WTC11 (cell line): ENCODE measurements at places on chromosomes 7 and 10.

DNA sequence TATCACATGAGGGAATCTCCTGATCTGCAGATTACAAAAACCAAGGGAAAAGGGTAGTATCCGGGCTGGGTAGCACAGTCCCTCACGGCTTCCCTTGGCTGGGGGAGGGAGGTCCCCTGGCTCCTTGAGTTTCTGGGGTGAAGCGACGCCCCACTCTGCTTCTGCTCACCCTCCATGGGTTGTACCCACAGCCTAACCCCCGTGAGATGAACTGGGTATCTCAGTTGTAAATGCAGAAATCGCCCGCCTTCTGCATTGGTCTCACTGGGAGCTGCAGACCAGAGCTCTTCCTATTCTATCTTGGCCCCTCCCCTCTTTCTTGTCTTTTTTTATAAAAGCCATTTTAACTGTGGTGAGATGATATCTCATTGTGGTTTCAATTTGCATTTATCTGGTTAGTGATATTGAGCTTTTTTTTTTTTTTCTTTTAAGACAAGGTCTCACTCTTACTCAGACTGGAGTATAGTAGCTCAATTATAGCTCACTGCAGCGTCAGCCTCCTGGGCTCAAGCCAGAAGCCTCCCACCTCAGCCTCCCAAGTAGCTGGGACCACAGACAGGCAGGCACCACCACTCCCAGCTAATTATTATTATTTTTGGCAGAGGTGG lies 87.8 kb downstream of the ABCC2 start:
- no peak for DNase-seq

DNA sequence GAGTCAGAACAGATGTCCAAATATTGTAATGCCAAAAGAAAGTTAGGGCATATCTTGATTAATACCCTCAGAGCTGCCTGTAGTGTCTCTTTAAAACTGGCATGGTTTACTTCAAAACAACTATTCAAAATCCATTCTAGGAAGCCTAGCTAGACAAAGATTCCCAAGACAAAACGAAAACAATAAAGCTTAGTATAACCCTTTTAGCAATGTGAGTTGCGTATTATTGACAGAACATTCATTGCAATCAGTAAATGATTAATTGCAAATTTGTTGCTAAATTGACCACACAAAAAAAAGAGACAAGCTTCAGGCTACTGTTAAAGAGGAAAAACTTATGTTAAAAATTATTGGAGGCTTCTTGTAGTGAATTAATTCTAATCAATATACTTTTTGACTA lies 406.9 kb downstream of the DGKB start:
- no peak for DNase-seq

DNA sequence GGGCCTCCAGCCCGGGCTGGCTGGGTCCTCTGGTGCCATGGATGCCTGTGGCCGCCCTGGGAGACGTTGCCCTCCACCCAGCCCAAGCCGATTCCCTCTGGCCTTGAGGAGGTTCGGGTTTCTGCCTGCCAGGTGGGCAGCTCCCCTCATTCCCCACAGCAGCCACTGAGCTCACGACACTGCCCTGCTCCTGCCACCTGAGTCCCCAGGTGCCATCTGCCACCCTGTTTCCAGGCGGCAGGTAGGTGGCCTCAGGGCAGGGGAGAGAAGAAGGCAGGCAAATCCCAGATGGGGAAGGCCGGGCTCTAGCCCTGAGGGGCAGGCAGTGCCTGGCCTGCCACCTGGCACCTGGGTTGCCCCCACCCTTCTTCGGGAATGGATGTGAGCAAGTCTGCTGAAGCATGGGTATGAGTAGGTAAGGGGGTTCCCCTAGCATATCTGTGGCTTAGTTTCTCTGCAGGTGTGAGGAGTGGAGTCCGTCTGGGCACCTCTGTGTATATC lies 92.2 kb upstream of the PPIF start:
- no peak for DNase-seq

GRCh38 chr7:34177476-34177875 lies 272.1 kb downstream of the BMPER start:
- no peak for DNase-seq

GRCh38 chr10:132738454-132739224 lies 47.3 kb downstream of the NKX6-2 start:
- no peak for DNase-seq

GRCh38 chr10:127405221-127405620 lies 143.9 kb upstream of the NPS start:
- no peak for DNase-seq
